NCI-H524 (cell line): ENCODE measurements at places on chromosomes 13 and 19.

DNA sequence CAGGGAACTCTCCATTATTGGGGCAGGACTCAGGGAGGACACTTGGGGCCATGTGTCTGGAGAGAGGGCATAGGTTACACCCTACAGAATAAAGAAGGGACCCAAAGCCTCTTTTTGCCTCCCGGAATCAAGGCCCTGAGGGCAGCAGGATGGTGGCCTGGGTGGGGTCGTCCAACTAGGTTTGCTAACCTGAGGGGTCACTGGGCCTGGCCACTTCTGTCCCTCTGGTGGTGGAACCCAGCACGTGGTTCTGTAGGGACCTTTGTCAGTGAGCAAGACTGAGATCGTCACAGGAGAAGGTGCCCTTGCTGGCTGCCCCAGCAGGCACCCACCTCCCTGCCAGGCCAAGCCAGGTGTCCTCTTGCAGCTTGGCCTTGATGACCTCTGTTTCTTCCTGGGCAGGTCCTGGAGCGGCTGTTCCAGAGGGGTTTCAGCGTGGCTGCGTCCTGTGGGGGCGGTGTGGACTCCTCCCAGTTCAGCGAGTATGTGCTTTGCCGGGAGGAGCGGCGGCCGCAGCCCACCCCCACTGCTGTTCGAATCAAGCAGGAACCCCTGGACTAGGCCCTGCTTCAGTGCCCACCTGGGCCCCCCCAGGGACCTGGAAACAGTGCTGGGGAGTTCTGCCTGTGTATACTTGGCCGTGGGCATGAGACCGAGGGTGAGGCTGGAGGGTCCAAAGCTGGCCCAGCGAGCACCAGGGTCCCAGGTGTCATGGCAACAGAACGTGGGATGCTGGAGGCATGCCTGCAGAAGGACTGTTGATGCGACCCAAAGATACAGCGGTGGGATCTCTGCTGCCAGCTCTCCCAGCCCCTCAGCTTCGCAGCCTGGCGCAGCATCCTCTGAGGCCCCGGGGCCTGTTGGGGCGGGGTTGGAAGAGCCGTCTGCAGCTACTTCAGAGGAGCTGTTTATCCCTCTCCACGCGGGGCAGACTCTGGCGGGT lies 16.0 kb downstream of the KCTD15 start:
- no peak for DNase-seq

DNA sequence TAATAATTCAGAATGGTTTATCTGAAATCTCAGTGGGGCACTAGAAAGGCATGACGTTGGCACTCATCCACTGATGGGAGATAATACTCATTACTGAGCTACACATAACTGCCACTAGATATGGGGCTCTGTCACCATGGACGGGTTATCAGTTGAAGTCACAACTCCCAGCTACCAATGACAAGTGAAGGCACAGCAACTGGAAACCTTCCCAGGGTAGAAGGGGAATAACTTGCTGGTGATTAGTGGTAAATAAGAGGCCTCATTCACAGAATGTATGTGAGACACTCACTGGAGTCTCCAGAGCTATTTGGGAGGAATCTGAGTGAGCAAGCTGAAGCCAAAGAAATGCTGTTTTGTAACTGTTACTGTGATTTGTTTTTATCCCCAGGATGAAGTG lies 249.6 kb downstream of the ENOX1 start:
- DNase-seq: no peak

DNA sequence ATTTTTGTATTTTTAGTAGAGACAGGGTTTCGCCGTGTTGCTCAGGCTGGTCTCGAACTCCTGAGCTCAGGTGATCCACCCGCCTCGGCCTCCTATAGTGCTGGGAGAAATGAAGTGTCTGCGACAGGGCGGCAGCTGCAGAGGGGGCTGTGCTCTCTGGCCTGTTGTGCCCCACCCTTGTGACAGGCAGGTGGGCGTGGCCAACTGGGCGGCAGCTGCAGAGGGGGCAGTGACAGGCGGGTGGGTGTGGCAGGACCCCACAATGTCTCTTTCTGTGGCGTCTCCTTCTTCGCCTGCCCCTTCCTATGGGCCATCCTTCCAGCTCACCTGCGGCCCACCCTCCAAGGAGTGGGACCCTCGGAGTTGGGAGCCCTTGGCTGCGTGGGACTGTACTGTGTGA lies 11.8 kb downstream of the STK11 start:
- no peak for DNase-seq

DNA sequence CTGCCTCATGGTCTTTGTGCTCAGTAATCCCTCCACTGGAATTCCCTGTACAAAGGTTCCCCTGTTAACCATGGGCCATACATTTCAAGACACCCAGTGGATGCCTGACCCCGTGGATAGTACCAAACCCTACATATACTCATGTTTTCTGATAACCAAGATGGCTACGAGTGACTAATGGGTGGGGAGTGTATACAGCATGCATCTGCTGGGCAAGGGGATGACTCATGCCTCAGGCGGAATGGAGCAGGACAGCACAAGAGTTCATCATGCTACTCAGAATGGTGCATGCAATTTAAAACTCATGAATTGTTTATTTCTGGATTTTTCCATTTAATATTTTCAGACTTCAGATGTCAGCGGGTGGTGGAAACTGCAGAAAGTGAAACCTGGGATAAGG lies 13.3 kb upstream of the FGF9 start:
- DNase-seq: no peak

DNA sequence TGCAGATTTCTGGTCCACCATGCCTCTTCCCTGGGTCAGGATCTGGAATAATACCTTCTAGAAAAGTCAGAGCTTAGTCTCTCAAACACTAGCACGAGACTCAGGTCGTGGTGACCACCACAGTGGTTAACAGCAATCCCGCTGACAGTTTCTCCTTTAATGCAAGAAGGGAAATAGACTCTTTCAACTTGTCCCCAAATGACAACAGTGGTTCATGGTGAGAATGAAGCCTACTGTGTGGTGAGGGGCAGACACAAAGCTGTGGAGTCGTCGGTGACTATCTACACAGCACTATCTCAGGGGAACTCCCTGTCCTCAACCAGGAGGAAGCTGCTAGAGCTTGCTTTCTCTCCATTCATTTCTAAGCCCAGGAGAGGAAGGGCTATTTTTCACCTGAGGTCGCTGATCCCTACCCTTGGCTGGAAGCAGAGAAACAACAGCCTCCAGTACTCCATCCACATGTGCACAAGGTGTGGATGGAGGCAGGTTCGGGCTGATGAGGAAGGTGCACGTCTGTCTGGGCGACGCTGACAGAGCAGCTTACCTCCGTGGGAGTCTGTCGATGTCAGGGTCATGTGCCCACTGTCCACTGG lies 72.4 kb downstream of the STK24 start:
- DNase-seq: no peak

- no peak for DNase-seq
These were observed 68.1 kb upstream of the EDNRB start for GRCh38 chr13:77986713-77987112.

DNA sequence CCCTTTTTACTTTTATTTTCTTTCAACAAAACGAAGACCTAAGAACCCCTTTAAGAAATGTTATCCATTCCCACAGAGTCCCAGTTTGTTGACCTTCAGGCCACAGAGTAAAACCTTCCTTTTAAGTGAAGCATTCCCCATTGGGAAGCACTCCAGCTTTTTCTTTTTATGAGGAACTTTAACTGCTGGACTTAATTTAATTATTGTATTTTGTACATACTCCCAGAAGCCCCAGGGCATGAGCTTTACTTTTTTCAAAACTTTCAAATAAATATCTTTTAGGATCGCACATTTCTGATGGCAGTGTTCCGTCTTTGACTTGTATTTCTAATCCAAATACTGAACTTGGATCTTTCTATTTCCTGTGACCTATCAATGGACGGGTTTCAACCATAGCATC lies 68.9 kb downstream of the ZIC5 start:
- no peak for DNase-seq

- peak; percentile 83 for DNase-seq
These were observed 19.7 kb downstream of the ZFR2 start for GRCh38 chr19:3849092-3849491.

- DNase-seq: peak; percentile 49
These were observed at the start of gene ADM5 for GRCh38 chr19:49689133-49690078. Gene ADM5 (plus strand): TSS chr19:49689594. CDS start chr19:49689838, 244 bp downstream.

DNA sequence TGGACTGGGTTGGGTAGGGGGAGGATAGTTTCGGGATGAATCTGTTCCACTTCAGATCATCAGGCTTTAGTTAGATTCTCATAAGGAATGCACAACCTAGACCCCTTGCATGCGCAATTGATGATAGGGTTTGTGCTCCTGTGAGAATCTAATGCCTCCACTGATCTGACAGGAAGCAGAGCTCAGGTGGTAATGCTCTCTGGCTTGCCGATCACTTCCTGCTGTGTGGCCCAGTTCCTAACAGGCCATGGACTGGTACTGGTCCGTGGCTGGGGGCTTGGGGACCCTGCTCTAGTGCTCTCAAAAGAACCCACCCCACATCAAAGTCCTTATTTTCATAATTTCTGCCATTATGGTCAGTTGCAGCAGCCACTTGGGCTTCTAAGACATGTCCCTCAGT lies 30.1 kb downstream of the DNAJC3 start:
- no peak for DNase-seq

GRCh38 chr13:95784900-95785290 lies 108.0 kb downstream of the DNAJC3 start:
- DNase-seq: no peak

- no peak for DNase-seq
These were observed 14.5 kb downstream of the ARHGEF18 start for GRCh38 chr19:7363225-7363624.

DNA sequence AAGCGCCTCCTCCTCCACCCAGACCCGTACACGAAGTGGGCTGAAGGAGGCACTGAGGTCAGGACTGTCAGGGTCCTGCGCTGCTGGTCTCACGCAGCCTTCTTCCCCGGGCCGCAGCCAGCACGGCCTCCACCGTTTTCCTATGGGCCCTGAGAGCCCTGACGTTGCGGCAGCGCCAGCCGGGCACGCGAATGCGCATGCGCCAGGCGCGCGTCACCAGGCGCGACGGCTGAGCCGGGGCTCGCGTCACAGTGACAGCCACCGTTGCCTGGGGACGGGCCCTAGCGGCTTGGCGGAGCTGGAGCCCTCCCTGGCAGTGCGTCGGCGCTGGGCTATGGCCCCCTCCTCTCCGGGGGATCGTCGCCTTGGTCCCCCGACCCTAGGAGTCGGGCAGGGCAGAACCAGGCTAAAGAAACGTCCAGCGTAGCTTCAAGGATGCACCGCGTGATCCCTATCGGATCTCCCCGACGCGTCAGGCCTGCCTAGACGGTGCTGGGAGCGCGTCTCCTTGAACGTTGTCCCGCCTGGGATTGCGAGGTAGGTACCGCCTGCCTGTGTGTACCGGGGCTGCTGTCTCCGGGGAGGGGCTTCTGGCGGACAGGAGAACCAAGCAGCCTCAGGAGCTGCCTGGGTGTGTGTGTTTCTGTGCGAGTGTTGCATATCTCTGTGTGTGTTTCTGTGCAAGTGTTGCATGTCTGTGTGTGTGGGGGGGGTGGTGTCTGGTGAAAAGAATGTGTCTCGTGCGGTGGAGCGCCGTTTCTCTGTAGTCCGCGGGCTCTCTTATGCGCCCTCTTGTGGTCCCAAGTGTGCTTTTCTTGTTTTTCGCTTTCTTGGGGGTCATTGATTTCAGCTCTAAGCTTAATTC lies 43.2 kb downstream of the ZNF571 start:
- DNase-seq: no peak

DNA sequence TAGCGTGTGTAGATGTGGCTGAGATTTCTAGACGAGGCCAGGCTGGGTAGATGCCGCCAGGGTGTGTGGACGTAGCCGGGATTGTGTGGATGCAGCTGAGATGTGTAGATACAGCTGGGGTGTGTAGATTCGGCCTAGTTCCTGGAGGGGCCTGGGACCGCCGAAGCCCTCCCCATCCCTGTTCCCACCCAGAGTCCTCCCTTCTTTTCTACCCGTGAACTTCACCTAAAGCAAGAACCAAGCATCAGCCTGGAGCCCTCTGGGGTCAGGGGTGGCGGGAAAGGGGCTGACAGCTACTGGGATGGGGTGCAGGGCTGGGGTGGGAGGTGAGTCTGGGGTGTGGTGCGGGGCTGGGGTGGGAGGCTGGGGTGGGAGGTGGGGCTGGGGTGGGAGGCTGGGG lies 768 bp downstream of the TMPRSS9 start:
- no peak for DNase-seq

GRCh38 chr13:44843403-44843802 lies 145.9 kb downstream of the NUFIP1 start:
- DNase-seq: no peak

GRCh38 chr13:91572439-91572838 lies 174.0 kb downstream of the GPC5 start:
- DNase-seq: no peak

GRCh38 chr13:34942732-34943435 lies 814 bp downstream of the NBEA start:
- peak; percentile 61 for DNase-seq

DNA sequence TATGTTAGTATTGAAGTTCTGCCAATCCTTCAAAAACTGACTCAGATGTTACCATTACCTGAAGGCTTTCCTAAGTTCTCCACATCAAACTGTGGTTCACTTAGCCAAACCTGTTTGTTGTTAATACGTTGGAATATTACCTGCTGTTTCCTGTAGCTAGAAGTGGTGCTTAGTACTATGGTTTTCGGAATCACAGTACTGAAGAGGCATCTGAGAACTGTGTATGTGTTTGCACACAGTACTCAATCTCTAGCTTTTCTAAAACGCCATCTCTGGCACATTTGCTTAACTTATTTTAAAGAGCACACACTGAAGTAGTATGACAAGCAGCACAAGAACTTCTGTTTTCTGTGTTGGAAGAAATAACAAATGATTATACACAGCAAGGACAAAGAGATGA lies 248.2 kb downstream of the SHISA2 start:
- DNase-seq: no peak

GRCh38 chr13:81388400-81388799 lies 1047.5 kb upstream of the SPRY2 start:
- no peak for DNase-seq

- DNase-seq: no peak
These were observed 457.6 kb downstream of the KLF12 start for GRCh38 chr13:73676550-73677047.

DNA sequence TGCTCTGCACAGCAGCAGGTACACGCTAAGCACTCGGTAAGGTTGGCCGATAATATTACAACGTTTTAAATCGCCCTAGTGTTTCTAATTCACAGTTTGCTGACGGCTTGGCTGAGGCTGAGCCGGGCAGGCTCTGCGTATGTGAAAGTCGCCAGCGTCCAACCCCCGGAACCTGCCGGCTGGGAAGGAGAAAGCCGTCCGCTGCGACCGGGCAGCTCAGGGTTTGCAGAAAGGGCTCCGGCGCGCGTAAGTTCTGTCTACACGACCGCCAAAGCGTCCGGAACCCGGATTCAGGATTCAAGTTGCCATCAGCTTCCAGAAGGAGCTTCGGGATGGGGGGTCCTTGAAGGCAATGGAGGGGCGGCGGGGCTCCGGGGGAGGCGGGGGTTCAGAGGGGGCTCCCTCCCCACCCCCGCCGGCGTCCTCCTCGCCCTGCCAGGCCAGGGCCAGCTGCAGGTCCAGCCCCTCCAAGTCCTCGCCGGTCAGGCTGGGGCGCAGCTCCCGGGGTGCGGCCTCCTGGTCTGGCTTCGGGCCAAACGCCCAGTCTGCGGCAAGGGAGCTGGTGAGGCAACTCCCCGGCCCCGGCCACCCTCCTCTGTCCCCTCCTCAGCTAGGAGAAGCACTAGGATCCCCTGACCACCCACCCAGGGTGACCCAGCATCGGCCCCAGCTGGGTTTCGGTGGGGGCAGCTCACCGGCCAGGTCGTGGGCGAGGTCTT lies 575 bp downstream of the SMIM44 start:
- DNase-seq: no peak
